ENCODE measurements at places on chromosomes 12 and 14. TPM values are rescaled to one million over a fixed set of nuclear protein-coding genes. Genes with fewer than 3 reads are reported as not detected.

Gene CLSTN3
- total RNA-seq = 10.3 TPM

Gene ABCC9
- 0.11 TPM for total RNA-seq

Gene C12orf60
- 1.3 TPM for total RNA-seq

Gene HSPB8
- 0.98 TPM for total RNA-seq

Gene SVOP
- total RNA-seq = not detected

Gene ACOT4
- 0.33 TPM for total RNA-seq

Gene KLRC1
- not detected for total RNA-seq

Gene PLEKHH1
- total RNA-seq = 0.11 TPM

Gene SLC10A1
- total RNA-seq = not detected

Gene CMA1
- total RNA-seq = not detected

Gene FGD6
- total RNA-seq = 17.6 TPM

Data from dermis lymphatic vessel endothelial cell (primary cell).